ENCODE measurements at places on chromosomes 4 and X. TPM values are rescaled to one million over a fixed set of nuclear protein-coding genes. Genes with fewer than 3 reads are reported as not detected.

DNA sequence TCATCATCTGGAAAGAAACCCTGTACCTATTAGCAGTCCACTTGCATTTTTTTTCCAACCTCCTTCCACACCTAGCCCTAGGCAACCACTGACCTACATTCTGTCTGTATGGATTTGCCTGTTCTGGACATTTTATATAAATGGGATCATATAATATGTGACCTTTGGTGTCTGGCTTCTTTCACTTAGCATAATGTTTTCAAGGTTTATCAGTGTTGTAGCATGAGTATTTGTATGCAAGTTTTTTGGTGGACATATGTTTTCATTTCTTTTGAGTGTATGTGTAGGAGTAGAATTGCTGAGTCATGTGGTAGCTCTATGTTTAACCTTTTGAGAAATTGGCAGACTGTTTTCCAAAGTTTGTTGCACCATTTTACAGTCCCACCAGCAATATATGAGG is 198.6 kb downstream of the CEP135 start:
- DNase-seq, result no peak

DNA sequence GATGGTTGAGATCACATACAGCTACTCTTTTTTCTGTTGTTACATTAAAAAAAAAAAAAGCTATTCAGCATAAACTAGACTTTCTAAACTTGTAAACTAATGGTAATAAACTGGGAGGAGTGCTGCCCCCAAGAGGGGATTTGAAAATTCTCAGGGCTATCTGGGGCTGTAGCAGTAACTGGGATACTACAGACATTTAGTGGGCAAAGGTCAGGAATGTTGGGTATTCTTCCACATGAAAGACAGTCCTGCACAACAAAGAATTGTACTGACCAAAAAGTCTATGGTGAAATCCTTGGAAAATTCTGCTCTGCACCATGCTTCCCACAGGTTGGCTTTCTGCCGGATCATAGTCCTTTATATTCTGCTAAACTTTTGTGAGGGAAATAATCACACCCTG is 232.6 kb upstream of the BOD1L1 start:
- DNase-seq, result no peak

DNA sequence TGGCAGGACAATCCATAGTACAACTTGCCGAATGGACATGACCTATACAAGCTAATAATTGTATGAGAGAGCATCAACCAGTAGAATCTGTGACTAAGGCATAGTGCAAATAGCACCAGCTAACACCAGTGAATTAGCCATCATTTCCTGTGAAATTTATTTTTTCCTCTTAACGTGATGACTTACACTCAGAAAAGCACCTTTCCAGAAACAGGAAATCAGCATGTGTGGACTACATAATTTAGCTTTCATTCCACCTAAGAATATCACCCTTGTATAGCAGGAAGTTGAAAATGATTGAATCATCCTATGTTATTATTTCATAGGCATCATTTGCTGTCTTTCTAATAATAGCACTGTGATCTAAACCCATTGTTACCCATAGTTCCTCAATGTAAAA is 1393.4 kb upstream of the PCDH7 start:
- DNase-seq, result no peak

GRCh38 chrX:102964940-102965339 is 27.9 kb downstream of the RAB40AL start:
- no peak for DNase-seq

DNA sequence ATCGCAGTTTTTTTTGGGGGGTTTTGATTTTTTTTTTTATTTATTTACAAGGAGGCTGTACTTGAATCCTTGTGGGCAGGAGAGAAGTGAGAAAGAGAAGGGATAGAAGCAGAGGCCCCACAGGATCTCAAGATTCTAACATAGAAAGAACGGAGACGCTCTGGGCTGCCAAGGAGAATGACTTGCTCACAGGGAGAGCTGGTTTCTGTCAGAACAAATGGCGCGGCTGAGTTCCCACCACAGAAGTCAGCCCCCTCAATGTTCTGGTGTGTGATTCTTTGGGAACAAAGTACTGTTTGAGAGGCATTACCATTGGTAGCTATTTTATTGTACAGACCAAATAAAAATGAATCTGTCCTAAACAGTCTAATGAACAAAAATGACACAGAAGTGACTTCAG is 80.6 kb downstream of the ATXN3L start:
- DNase-seq, result no peak

GRCh38 chr4:24795666-24796381 is 451 bp downstream of the SOD3 start:
- DNase-seq, result no peak

The KIF4A gene
- total RNA-seq, result 14.6 TPM

- no peak for DNase-seq
Measured at GRCh38 chr4:186591651-186592050, 36.3 kb upstream of the MTNR1A start.

DNA sequence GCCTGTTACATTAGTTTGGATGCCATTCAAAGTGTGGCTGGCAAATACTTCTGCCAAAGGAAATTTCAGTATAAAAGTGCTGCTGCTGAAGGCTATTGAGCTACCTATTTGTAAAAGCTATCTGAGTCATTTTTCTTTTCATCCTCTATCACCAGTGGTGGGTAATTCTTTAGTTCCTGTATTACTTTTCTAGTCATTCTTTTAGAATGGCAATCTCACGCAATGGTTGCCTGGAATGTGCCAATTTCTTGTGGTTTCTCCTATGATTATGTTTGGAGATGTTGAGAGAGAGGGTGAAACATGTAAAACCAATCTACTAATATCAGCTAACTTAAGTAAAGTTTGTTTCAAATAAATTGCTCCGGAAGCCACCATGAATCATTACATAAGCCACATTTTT is 685.0 kb downstream of the RAPGEF2 start:
- no peak for DNase-seq

GRCh38 chrX:110081320-110081719 is 78.4 kb downstream of the TMEM164 start:
- DNase-seq, result no peak

The RGN gene
- 0.28 TPM for total RNA-seq

GRCh38 chr4:7044137-7044930 is 1.2 kb downstream of the TADA2B start:
- no peak for DNase-seq

The TKTL1 gene
- 1.3 TPM for total RNA-seq

DNA sequence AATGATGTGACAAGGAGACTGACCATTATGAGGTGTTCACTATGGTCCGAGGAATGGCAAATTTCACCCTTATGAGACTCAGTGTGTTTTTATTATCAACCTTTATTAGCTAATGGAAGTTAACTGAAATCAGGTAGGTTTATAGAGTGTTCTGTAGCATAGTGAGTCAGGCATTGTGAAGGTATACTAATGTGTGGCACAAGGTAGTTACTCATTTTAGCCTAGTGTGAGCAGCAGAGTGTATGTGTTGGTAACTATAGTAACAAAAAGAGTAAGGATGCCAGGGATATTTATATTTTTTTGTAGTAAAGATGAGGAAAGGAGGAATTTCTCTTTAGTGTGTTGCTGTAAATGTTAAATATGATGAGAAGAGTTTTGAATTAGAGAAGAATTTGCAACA is 12.0 kb downstream of the PDLIM5 start:
- DNase-seq, result no peak

GRCh38 chrX:13759152-13759718 is 24.7 kb downstream of the OFD1 start:
- DNase-seq, result no peak

- peak; percentile 22 for DNase-seq
Measured at GRCh38 chr4:185811509-185812364, at the start of gene SORBS2. Gene SORBS2 (minus strand): TSS chr4:185812194. CDS start chr4:185690571, 121,623 bp downstream.

DNA sequence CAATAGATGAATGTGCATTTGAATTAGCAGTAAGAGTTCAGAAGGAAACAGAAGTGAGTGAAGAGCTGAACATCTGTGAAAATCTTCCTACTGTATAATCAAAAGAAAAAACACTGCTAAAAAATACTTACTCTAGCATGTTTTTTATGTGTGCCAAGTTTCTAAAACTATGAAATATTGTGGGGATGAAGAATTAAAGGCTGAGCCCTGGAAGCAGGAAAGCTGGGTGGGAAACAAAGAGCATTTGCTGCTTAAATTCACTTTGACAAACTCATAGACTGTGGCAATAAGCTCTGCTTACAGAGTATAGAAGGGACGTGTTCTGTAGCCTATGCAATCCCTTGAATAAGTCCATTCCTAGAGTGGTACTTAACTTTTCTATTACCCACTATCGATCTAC is 261.7 kb downstream of the ANKRD50 start:
- no peak for DNase-seq

The ANXA10 gene
- total RNA-seq, result 0.19 TPM

GRCh38 chr4:27702730-27703431 is 842.2 kb downstream of the STIM2 start:
- no peak for DNase-seq

GRCh38 chr4:123484291-123484926 is 87.8 kb downstream of the SPRY1 start:
- no peak for DNase-seq

The RBMXL3 gene
- not detected for total RNA-seq

GRCh38 chr4:30789219-30789671 is 69.1 kb downstream of the PCDH7 start:
- DNase-seq, result no peak

DNA sequence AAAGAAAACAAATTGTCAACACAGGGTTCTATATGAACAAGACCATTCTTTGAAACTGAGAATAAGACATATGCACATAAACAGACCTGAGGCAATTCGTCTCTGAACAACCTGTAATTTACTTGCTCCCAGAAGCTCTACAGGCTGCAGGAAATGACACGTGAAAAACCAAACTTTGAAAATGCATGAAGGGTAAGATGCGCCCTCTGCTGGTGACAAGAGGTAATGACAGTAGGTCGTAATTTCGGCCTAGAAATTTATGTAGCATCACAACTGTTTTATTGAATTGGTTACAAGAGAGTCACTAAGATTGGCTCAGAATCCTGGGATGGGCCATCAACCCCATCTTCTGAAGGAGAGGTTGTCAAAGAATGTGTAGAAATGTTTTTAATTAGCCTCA is 276.5 kb downstream of the PPP4R3C start:
- no peak for DNase-seq

DNA sequence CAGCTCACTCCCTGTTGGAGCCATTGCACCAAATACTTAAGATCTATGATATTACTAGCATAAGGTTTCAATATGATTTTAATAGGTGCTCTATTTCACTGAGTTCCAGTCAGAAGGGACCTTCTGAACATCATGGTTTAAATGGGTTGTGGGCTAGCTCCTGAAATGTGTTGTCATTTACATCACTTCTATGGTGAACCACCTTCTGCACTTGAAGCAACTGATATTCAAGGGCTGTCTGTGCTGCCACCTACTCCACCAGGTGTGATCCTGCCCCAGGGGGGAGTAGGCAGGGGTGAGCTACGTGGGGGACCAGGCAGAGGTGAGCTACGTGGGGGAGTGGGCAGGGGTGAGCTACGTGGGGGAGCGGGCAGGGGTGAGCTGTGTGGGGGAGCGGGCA is 35.2 kb downstream of the RNF175 start:
- no peak for DNase-seq

The SLC49A3 gene
- 1.2 TPM for total RNA-seq

All from thymus (tissue), 14 donors.